T-helper 9 cell (primary cell): ENCODE measurements at places on chromosomes 4 and X.

- DNase-seq: no peak
Measured at GRCh38 chrX:3191201-3191600, 149.9 kb downstream of the ARSF start.

DNA sequence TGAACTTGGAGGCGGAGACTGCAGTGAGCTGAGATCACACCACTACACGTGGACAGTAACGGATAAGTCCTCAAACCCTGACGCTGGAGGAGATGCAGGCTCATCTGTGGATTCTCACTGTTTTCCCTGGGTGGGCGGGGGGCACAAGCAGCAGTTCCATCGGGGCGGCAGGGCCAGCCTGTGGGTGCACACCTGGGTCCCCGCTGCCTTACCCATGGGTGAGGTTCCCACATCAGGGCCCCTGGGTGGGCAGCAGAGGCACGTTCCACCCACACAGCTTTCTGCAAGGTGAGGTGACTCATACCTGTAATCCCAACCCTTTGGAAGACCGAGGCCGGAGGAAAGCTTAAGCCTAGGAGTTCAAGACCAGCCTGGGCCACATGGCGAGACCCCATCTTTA, 56.6 kb upstream of the MXD4 start:
- no peak for DNase-seq

DNA sequence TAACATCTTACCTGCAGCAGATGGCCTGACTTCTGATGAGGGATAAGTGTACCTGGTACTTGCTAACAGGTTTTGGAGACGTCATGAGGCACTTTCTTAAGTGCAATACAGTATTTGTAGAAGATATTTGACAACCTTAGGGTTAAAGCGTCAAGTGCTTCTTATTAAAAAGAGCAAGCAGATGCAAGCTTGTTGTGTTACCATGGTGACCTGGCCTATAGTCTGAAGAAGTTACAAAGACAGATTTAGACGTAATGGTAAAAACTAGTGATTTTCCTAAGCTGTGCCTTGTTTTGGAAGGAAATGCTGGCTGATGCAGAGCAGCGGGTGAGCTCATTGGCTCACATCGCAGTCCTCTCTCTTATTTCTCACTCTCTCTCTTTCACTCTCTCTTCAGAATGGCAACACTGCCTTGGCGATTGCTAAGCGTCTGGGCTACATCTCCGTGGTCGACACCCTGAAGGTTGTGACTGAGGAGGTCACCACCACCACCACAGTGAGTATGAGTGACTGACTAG, 243.6 kb downstream of the ANK2 start:
- DNase-seq: no peak

DNA sequence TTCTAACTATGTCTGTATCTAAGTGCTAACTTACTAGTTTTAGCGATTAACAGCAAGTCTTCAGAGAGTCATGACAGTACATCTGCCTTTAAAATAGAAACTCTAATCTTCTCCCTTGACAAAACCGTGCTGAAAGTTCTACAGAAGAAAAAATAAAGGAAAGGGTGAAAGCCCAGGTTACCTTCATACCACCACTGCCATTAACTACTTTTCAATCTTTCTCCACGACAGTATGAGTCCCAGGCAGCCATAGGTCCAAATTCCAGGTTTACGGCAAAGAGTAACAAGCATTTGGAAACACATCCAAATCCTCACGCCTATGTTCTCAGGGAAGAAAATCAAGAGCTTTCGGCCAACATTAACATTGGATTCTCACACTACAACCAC, 12.4 kb upstream of the ZCCHC13 start:
- DNase-seq: no peak

DNA sequence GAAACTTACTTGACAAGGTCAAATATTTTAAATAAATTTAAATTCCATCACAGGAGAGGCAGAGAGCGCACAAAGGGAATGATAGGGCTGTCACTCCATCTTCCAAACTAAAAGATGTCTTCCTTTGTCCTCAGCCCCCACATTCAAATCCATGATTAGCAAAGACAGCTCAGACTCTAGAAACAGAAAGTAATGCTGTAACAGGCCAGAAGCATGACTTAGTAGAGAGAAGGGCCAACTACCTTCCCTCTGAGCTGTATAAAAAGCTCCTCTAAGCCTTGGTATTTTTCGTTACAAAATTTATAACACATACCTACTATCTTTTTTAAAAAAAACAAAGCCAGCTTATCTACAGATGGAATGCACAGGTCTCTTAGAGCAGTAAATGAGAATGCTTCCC, 207.4 kb downstream of the MAPK10 start:
- no peak for DNase-seq
